ENCODE measurements at places on chromosomes 3 and 15. TPM values are rescaled to one million over a fixed set of nuclear protein-coding genes. Genes with fewer than 3 reads are reported as not detected.

The CMC1 gene
- 20.9 TPM for total RNA-seq

The METTL6 gene
- total RNA-seq = 20.9 TPM

The CCR2 gene
- total RNA-seq = not detected

The PDCD10 gene
- total RNA-seq = 39.9 TPM

The CIB2 gene
- total RNA-seq = 8.0 TPM

The CCR1 gene
- not detected for total RNA-seq

The ARNT2 gene
- 4.8 TPM for total RNA-seq

The MEIS2 gene
- 30.7 TPM for total RNA-seq

The CGNL1 gene
- total RNA-seq = 0.39 TPM

The SAMD7 gene
- not detected for total RNA-seq

The CD80 gene
- not detected for total RNA-seq

The PIF1 gene
- total RNA-seq = 6.2 TPM

The ARGFX gene
- total RNA-seq = not detected

The DCP1A gene
- total RNA-seq = 18.4 TPM

The NSUN3 gene
- total RNA-seq = 6.3 TPM

The ABCF3 gene
- 41.2 TPM for total RNA-seq

The LMAN1L gene
- not detected for total RNA-seq

The VPS39 gene
- 27.2 TPM for total RNA-seq

The ISL2 gene
- total RNA-seq = 1.6 TPM

The ADCY5 gene
- total RNA-seq = 0.13 TPM

The SPCS1 gene
- total RNA-seq = 267 TPM

The EPHA3 gene
- total RNA-seq = 0.78 TPM

The GALNT15 gene
- 1.2 TPM for total RNA-seq

The SLCO2A1 gene
- total RNA-seq = 2.3 TPM

The GOLGA6L9 gene
- 15.3 TPM for total RNA-seq

The MORC1 gene
- total RNA-seq = not detected

The TIMP4 gene
- 4.9 TPM for total RNA-seq

The IL12A gene
- 6.9 TPM for total RNA-seq

The ADAMTS17 gene
- not detected for total RNA-seq

The SPINK8 gene
- not detected for total RNA-seq

The SEMA6D gene
- 21.0 TPM for total RNA-seq

The GOLGA8T gene
- not detected for total RNA-seq

The MED12L gene
- 0.80 TPM for total RNA-seq

The CLRN1 gene
- not detected for total RNA-seq

The BOC gene
- total RNA-seq = 10.0 TPM

The CERS3 gene
- not detected for total RNA-seq

The LSAMP gene
- 1.6 TPM for total RNA-seq

The FOXB1 gene
- not detected for total RNA-seq

The CCDC39 gene
- not detected for total RNA-seq

The BCL2A1 gene
- 2.6 TPM for total RNA-seq

The GOLGA6L25 gene
- not detected for total RNA-seq

The LINGO1 gene
- not detected for total RNA-seq

The TLR9 gene
- total RNA-seq = not detected

The FAM107A gene
- 0.32 TPM for total RNA-seq

The AHSG gene
- not detected for total RNA-seq

The DUOXA1 gene
- not detected for total RNA-seq

The TGM5 gene
- total RNA-seq = not detected

The KBTBD8 gene
- total RNA-seq = 0.48 TPM

The IL17RC gene
- 34.1 TPM for total RNA-seq

Measured in epithelial cell of alveolus of lung (primary cell).